ENCODE measurements at places on chromosomes 1 and 21.

- DNase-seq = no peak
Measured at GRCh38 chr1:85396194-85396593, 68.8 kb downstream of the DDAH1 start.

DNA sequence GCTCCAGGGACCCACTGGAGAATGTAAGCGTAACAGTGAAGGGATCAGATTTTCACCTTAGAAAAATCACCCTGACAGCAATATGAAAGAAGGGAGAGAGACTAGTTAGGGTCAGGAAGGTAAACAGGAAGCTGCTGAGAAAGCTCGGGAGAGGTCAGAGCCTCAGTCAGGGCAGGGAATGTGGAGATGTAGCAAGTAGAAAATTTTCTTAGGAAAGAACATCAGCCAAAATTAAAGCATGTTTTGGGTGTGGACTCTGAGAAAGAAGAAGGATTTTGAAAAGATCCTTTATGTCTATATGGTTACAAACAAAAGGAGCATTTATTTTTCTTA lies 16.7 kb upstream of the ERICH3 start:
- no peak for DNase-seq

GRCh38 chr1:9455487-9456234 lies 83.6 kb upstream of the SLC25A33 start:
- DNase-seq = peak; percentile 94

DNA sequence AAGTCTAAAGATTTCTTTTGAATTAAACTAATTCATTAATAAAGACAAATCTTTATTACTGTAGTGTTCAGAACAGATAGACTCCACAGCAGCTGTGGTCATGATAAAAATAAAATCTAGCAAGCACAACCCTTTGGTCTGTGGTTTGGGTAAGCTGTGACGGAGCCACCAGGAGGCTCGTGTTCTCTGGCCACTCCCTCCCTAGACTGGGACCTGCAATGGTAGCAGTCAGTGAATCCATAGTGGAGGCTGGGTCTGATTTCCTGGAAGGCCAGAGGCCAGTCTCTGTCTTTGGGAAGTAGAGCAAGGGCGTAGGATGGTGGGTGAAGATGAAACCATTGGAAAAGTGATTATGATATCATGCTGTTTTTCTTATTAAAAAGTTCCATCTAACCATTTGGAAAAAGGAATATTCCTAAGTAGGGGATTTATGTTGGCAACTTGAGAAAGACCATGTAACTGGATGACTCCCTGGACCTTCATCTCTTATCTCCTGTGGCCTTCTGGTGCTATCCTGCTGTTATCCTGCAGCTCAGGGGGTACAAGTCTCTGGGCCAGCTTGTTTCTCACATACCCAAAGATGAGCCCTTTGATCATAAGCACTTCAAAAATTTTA lies 39.0 kb downstream of the TENT5C start:
- DNase-seq = no peak

- DNase-seq = no peak
Measured at GRCh38 chr1:85943526-85943925, 213.0 kb downstream of the COL24A1 start.

GRCh38 chr1:156964441-156964840 lies 44.0 kb downstream of the LRRC71 start:
- no peak for DNase-seq

- peak; percentile 27 for DNase-seq
Measured at GRCh38 chr1:228646717-228647522, 88.4 kb upstream of the RHOU start.

GRCh38 chr21:39852021-39852721 lies 15.1 kb upstream of the PCP4 start:
- DNase-seq = no peak

DNA sequence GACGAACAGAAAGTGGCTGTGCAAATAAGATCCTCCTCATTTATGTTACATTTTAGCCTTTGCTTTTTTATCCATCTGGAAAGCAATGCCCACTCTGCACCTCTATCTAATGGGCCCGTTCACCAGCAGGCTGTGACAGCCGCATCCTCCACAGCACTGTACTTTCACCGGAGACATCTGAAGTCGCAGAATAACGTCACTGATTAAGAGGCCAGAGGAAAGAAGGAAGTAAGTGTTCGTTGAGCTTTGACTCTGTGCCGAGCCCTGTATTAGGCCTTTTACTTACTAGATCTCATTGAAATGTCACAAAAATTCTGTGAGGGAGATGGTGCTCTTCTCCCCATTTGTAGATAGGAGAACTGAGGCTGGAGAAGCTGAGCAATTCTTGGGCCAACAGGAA lies 62.3 kb downstream of the KAZN start:
- DNase-seq = no peak

GRCh38 chr1:154913273-154913672 lies 23.2 kb downstream of the PMVK start:
- no peak for DNase-seq

DNA sequence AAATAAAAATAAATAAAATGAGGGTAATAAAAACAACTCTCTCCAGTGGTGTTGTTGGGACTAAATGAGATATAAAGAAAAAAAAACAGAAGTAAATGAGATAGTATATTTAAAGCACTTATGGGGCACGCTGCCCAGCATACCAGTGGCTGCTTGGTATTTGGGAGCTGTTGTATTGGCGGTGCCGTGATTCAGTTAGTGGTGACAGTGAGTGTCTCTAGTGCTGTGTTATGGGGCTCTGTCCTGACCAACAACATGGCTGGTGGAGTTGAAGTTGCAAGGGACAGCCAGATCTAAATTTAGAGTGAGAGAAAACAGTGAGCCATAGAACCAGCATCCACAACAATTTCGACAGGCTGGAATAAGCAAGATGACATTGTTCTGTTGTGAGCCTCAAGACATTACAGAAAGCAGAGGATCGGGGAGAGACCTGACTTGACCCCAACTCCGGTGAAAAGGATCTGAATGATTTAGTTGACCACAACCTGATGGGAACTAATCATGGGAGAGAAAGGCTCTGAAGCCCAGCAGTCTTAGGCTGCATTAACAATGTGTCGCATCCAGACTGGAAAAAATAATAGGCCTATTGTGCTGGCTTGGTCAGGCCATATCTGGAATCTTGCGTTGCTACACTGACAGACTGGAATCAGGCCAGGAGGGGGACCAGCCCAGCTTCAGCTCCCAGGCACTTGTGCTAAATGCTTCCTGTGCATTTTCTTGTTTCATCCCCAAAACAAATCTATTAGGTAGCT lies 2.4 kb upstream of the MFSD2A start:
- no peak for DNase-seq

- DNase-seq = no peak
Measured at GRCh38 chr1:202742496-202742895, 32.2 kb upstream of the SYT2 start.

GRCh38 chr1:46041974-46042373 lies 90.5 kb downstream of the PIK3R3 start:
- DNase-seq = no peak

DNA sequence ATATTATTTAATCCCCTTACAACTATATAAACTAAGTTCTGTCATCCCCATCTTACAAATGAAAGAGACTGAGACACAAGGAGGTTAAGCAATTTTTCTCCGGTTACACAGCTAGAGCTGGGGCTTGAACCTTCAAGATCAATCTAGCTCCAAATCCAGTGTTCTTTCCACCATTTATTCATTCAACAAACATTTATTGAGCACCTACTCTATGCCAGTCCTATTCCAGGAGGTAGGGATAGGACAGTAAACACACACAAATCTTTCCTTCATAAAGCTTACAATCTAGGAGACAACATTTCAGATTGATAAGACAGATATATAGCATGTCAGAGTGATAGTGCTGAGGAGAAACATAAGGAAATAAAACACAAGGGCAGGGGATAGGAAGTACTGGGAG lies 2.9 kb upstream of the TMEM125 start:
- no peak for DNase-seq

- DNase-seq = peak; percentile 84
Measured at GRCh38 chr1:2314273-2314802, 77.0 kb downstream of the MORN1 start.

DNA sequence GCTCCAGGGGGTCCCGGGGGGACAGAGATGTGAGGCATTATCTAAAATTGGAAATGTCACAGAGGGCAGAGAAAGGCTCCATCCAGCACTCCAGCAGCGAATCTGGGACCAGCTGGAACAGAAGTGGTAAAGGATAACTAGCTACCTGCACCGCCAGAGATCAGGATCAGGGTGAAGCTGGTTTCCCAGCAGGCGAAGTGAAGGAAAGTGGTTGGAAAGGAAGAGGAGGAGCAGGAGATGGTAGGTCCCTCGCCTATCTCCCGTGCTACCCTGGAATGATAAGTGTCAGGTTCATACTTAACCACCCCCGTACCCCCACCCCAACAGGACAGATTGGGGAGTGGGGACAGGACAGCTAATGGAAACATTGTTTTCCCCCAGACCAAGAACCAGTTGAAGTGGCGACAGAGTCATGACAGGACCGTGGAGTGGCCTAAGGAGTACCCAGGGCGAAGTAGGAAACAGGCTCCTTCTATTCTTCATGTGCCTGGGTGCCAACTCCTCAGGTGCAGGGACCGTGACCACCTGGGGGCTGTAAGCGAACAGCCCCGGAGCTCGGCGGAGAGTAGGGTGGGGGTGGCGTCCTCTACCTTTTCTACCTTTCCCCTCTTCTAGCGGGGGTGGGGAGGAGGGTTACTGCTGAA lies 717 bp downstream of the B4GALT3 start:
- DNase-seq = no peak

GRCh38 chr1:96521994-96522760 lies 199.4 kb upstream of the PTBP2 start:
- no peak for DNase-seq

GRCh38 chr21:35428937-35429336 lies 379.8 kb upstream of the RUNX1 start:
- DNase-seq = no peak

DNA sequence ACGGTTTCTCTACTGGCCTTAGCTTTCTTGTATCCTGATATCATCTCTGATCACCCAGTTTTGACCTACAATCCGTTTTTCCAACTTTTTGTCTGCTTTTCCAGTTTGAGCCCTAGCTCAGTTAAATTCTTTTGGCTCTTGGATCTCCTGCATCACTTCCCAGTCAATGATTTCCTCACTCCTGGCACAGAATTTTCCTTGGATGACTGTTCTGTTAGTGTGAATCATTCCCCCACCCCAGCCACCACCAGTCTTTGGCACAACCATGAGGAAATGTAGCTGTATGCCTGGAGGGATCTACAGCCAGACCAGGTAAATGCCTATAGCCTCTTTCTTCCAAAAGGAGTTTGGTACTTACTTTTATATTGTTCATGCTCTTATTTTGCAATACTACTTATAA lies 187.2 kb upstream of the PTGFR start:
- no peak for DNase-seq

DNA sequence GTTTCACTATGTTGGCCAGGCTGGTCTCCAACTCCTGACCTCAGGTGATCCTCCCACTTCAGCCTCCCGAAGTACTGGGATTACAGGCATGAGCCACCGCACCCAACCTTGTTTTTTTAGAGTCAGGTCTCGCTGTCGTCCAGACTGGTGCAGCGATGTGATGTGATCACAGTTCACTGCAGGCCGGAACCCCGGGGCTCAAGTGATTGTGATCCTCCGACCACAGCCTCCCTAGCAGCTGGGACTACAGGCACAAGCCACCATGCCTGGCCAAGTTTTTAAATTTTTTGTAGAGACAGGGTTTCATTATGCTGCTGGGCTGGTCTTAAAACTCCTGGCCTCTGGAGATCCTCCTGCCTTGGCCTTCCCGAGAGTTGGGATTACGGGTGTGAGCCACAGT lies 46.1 kb upstream of the LIN9 start:
- no peak for DNase-seq

- DNase-seq = no peak
Measured at GRCh38 chr1:44568128-44568900, 106.0 kb downstream of the TMEM53 start.

GRCh38 chr21:43739621-43740435 lies 20.9 kb downstream of the PDXK start:
- peak; percentile 32 for DNase-seq

DNA sequence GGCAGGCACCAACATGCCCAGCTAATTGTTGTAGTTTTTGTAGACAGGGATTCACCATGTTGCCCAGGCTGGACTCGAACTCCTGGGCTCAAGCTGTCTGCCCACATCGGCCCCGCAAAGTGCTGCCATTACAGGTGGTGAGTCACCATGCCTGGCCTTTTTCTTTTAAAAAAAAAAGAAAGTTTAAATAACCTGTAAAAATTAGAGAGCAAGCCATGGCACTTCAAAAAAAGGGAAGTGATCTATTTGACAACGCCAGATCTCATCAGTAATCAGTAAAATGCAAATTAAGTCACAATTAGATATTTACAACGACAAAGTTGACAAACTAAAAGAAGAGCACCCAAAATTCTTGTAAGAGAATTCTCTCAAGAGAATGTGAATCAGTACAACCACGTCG lies 2.9 kb upstream of the RBBP5 start:
- DNase-seq = no peak

DNA sequence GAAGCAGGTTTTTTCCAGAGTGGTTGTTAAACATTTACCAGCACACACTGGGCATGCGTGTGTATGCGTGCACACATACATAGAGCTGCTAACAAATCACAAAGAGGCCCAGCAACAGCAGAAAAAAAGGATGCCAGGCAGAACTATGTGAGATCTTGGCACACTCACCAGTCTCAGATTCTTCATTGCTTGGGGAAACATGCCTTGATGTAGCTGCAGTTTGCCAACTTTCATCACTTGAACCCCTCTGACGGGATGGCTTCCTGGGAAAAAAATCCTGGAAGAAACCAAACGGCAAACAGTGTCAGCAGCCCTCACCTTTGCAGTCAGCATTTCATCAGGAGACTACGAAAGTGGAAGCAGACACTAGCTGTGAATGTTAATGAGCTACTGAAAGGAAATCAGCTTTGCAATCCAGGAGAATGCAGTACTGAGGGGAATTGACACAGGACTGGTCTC lies 609.1 kb downstream of the KIF26B start:
- DNase-seq = no peak

- no peak for DNase-seq
Measured at GRCh38 chr1:236394879-236395229, 768 bp downstream of the EDARADD start.

- DNase-seq = peak; percentile 17
Measured at GRCh38 chr1:48470481-48470855, 1.5 kb downstream of the SPATA6 start.

- no peak for DNase-seq
Measured at GRCh38 chr21:32549440-32549839, 35.9 kb downstream of the TCP10L start.

DNA sequence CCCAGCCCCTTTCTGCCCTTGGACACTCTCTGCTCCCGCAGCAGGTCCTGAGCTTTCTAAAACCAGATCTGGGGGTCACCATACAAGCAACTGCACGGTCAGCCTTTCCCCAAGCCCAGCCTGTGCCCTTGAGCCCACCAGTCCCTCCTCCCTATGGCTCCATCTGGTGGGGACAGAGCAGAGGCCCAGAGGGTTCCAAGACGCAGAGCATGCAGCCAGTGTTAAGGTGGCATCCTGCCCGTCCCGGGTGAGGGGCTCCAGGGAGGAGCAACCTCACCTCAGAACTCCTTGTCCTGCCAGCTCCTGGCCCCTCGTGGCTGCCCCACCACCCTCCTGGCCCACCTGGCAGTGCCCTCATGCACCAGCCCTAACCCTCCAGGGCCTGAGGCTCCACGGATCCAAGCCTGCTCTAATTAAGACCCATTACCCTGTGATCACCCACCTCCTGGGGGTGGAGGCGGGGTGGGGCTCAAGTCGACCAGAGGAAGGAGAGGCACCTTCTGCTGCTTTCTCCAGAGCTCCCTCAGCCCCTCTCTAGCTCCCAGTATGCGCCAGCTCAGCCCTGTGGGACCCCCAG lies 8.5 kb downstream of the CHD5 start:
- DNase-seq = peak; percentile 69

- DNase-seq = no peak
Measured at GRCh38 chr1:150365941-150366340, 2.0 kb downstream of the RPRD2 start.

Data from WTC11 (cell line).